Aortic smooth muscle cell (primary cell): ENCODE measurements at places on chromosomes 13 and 19. TPM values are rescaled to one million over a fixed set of nuclear protein-coding genes. Genes with fewer than 3 reads are reported as not detected.

CYP2A7 gene
- total RNA-seq, result not detected in 2 replicates

DIAPH3 gene
- 13.1 and 13.6 TPM in 2 replicates for total RNA-seq

OVOL3 gene
- total RNA-seq, result not detected in 2 replicates

ZNF492 gene
- 0.19 and 0.53 TPM in 2 replicates for total RNA-seq
